A549 treated with ZK216348 at 1 μM for 4 hours (cell line): ENCODE measurements at places on chromosomes 4 and X. TPM values are rescaled to one million over a fixed set of nuclear protein-coding genes. Genes with fewer than 3 reads are reported as not detected.

IL1RAPL2 gene
- not detected in 5 replicates for total RNA-seq

FREM3 gene
- total RNA-seq: not detected in 5 replicates

STBD1 gene
- 8.7 to 10.5 TPM (median 9.9 TPM) in 5 replicates for total RNA-seq

RBM41 gene
- 7.1 to 13.8 TPM (median 9.5 TPM) in 5 replicates for total RNA-seq

PDGFRA gene
- total RNA-seq: 0.34 to 1.1 TPM (median 0.54 TPM) in 5 replicates

TMEM156 gene
- 15.7 to 27.8 TPM (median 18.8 TPM) in 5 replicates for total RNA-seq

ARHGEF38 gene
- total RNA-seq: not detected in 5 replicates

EDA2R gene
- total RNA-seq: 10.7 to 14.9 TPM (median 12.2 TPM) in 5 replicates

NELFA gene
- 14.3 to 26.8 TPM (median 25.4 TPM) in 5 replicates for total RNA-seq

CXCL5 gene
- total RNA-seq: 24.7 to 56.4 TPM (median 37.1 TPM) in 5 replicates

KIF4A gene
- 24.7 to 29.6 TPM (median 27.7 TPM) in 5 replicates for total RNA-seq

PAK3 gene
- total RNA-seq: 0.11 TPM in 1 of 5 replicates, not detected in the others

GIMD1 gene
- total RNA-seq: not detected in 5 replicates

RTL9 gene
- total RNA-seq: 0.05 to 0.36 TPM (median 0.09 TPM) in 5 replicates

FHDC1 gene
- 0.46 to 0.79 TPM (median 0.65 TPM) in 5 replicates for total RNA-seq

MTMR8 gene
- 0.35 to 2.1 TPM (median 0.63 TPM) in 5 replicates for total RNA-seq

EOLA1 gene
- 18.8 to 24.6 TPM (median 22.5 TPM) in 5 replicates for total RNA-seq

TRIM2 gene
- 0.30 to 0.91 TPM (median 0.78 TPM) in 5 replicates for total RNA-seq

PABPC5 gene
- total RNA-seq: not detected in 5 replicates

TCEAL6 gene
- not detected in 5 replicates for total RNA-seq

FAM236A gene
- not detected in 5 replicates for total RNA-seq

NAA10 gene
- total RNA-seq: 197 to 231 TPM (median 204 TPM) in 5 replicates

PABPC1L2B gene
- not detected in 5 replicates for total RNA-seq

CPE gene
- 1.1 to 2.0 TPM (median 1.4 TPM) in 5 replicates for total RNA-seq

SLIT2 gene
- 0.12 TPM in 1 of 5 replicates, not detected in the others for total RNA-seq

USP9X gene
- 26.8 to 35.7 TPM (median 31.8 TPM) in 5 replicates for total RNA-seq

GSX2 gene
- not detected in 5 replicates for total RNA-seq

PABPC1L2A gene
- not detected in 5 replicates for total RNA-seq

DGKK gene
- not detected in 5 replicates for total RNA-seq

ZDHHC15 gene
- total RNA-seq: not detected in 5 replicates

VCX3A gene
- total RNA-seq: not detected in 5 replicates

NIPAL1 gene
- total RNA-seq: 0.23 to 1.7 TPM (median 0.52 TPM) in 5 replicates

CSAG2 gene
- not detected in 5 replicates for total RNA-seq

DCX gene
- not detected in 5 replicates for total RNA-seq

SPP1 gene
- total RNA-seq: 132 to 218 TPM (median 161 TPM) in 5 replicates

RNF212 gene
- total RNA-seq: 1.5 to 2.5 TPM (median 1.7 TPM) in 5 replicates

FAT1 gene
- total RNA-seq: 131 to 191 TPM (median 153 TPM) in 5 replicates

THOC2 gene
- 34.6 to 62.0 TPM (median 39.3 TPM) in 5 replicates for total RNA-seq

CAPN6 gene
- total RNA-seq: not detected in 5 replicates

HMX1 gene
- total RNA-seq: 0.13 to 0.24 TPM (median 0.16 TPM) in 3 of 5 replicates, not detected in the others

GNRHR gene
- total RNA-seq: not detected in 5 replicates

COL25A1 gene
- not detected in 5 replicates for total RNA-seq

LAMTOR3 gene
- 22.7 to 29.4 TPM (median 25.4 TPM) in 5 replicates for total RNA-seq

CXCL11 gene
- not detected in 5 replicates for total RNA-seq

NDP gene
- total RNA-seq: not detected in 5 replicates
